NCI-H2081 (cell line): ENCODE measurements at places on chromosomes 2 and 18.

DNA sequence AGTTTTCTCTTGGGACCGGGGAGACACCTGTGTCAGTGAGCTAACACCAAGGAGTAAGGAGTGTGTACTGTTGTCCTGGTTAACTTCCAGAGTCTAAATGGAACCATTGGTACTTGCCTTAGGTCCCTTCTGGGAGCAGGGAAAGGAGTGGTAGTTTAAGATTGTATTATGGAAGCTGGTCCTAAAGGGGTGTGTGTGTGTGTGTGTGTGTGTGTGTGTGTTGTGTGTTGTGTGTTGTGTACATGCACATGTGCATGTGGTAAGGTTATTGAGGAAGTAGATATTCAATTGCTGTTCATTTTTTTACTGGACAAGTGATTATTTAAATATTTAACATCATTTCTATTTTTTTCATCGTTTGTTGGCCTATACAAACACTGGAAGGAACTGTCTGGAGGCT is 1.4 kb downstream of the APLF start:
- no peak for DNase-seq

DNA sequence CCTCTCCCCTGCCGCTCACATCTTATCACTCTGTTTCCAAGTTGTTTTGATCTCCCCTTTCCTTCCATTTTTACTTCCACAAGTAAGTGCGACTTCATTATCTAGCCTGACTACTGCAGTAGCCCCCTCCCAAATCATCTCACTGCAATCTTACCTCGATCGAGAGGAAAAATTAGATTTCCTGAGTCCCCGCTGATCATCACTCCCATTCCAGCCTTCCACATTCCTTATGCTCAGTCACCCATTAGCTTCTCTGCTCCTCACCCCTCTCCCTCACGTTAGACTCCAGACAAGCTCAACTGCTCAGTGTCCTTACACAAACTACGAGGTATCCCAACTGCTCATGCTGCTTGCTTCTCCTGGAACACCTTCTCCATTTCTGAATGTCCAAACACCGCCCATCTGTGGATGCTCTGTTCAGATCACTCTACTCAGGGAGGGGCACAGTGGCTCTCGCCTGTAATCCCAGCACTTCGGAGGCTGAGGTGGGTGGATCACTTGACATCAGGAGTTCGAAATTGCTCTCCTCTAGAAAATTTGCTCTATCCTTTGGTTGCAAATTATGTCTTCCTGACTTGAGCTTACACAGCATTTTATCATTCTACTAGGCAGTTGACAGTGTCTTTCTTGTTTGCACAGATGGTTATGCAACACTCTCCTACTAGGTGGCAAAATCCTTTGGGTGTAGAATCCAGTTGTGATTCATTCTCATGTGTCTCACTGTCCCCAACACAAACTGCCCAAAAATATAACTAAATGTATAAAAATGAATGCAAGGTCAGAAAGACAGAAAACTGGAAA is 96.5 kb downstream of the INO80D start:
- no peak for DNase-seq

DNA sequence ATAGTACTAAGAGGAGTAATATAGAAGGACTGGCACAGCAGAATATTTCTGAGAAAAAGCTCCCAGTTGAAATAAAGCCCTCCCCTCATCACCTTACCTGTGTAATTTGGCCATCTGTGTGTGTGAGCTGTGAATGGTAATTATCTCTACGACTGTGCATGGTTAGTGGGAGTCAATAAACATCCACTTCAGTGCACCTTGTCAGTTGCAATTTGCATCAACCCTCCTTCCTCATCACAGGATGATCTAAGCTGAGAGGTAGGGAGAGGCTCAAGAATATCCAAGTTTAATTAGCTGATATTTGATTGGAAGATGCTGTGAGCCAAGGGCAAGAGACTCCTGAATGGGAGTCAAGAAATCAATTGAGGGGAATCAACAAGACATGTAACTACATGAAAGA is 694.9 kb upstream of the KLHL29 start:
- DNase-seq = peak; percentile 72

GRCh38 chr2:108926561-108927380 is 62.2 kb downstream of the EDAR start:
- no peak for DNase-seq

DNA sequence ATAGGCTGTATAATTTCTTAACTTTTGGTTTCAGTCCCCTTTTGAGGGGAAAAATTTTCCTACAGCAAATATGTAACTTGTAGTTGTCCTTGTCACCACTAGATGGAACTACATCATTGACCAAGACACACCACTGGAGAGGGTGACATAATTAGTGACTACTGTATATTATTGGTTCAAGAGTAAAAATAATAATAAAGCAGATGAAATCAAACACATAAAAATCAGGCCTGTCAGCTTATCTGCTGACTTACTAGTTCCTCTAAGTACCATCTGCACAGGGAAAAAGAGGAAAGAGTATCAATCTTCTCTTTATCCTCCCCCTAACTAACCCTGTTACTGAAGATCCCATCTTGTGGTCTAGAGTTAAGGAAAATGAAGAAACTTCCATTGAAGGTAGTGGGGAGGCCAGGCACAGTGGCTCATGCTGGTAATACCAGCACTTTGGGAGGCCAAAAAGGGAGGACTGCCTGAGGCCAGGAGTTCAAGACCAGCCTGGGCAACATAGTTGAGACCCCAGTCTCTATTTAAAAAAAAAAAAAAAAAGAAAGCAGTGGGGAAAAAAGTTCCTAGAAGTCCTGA is 29.6 kb upstream of the ENOSF1 start:
- peak; percentile 47 for DNase-seq

DNA sequence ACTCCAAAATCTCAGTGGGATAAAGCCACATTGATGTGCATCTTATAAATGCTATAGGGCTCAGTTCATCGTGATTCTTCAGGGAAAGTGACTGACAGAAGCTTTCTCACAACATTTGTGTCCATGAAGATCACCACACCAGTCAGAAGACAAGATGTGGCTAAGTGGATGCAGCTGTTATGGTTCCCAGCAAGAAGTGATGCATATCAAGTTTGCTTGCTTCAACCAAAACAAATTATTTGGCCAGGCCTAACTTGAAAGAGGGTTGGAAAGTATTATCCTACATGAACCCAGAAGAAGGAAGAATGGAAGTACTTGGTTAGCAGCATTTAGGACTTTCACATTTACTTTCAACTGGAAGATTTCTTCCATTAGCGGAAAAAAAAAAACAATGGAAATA is 210.0 kb upstream of the ACVR2A start:
- no peak for DNase-seq

GRCh38 chr18:6868033-6868432 is 138.5 kb downstream of the ARHGAP28 start:
- DNase-seq = no peak

GRCh38 chr2:45409677-45410076 is 201.4 kb downstream of the SRBD1 start:
- DNase-seq = no peak

DNA sequence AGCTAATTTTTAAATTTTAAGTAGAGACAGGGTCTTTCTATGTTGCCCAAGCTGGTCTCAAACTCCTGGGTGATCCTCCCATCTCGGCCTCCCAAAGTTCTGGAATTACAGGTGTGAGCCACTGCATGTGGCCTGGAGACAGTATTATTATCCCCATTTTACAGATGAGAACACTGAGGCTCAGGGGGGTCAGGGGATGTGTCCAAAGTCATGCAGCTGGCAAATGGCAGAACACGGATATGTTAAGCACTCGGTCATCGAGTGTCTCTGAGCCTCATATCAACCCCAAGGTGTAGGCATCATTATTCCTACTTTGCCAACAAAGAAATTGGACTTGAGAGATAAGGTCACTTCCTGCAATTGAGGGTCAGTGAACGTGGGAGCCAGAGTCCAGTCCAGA is 12.6 kb downstream of the KCNK3 start:
- DNase-seq = no peak

- no peak for DNase-seq
Measured at GRCh38 chr2:82158150-82158549, 1853.6 kb upstream of the LRRTM1 start.

- no peak for DNase-seq
Measured at GRCh38 chr2:10426726-10427617, 21.2 kb downstream of the ODC1 start.

GRCh38 chr2:46257476-46257875 is 39.7 kb upstream of the EPAS1 start:
- DNase-seq = peak; percentile 77

GRCh38 chr18:38940863-38941531 is 1375.4 kb upstream of the CELF4 start:
- DNase-seq = peak; percentile 46

DNA sequence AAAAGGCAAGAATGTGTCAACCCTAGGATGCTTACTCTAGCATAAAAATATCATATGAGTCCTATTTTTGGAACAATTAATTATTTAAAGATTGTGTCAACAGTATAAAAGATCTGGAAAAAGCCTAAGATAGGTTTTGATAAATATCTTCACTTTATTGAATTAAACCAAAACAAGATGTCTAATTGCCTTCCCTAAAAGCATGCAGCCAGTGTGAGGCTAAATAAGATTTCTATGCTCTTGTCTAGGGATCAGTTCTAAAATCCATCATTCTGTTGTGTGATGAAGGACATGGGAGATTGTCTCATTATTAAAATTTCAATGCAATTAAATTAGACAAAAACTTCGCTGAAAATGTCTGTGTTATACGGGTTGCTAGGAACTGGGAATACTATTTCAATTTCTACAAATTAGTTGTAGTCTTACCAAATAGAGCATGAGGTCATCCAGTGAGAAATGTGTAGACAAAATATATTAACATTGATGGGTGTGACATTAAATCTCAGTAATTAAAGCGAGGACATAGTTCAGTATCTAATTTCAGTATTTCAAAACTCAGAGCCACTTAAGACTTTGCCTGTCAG is 535.6 kb upstream of the FSIP2 start:
- no peak for DNase-seq

DNA sequence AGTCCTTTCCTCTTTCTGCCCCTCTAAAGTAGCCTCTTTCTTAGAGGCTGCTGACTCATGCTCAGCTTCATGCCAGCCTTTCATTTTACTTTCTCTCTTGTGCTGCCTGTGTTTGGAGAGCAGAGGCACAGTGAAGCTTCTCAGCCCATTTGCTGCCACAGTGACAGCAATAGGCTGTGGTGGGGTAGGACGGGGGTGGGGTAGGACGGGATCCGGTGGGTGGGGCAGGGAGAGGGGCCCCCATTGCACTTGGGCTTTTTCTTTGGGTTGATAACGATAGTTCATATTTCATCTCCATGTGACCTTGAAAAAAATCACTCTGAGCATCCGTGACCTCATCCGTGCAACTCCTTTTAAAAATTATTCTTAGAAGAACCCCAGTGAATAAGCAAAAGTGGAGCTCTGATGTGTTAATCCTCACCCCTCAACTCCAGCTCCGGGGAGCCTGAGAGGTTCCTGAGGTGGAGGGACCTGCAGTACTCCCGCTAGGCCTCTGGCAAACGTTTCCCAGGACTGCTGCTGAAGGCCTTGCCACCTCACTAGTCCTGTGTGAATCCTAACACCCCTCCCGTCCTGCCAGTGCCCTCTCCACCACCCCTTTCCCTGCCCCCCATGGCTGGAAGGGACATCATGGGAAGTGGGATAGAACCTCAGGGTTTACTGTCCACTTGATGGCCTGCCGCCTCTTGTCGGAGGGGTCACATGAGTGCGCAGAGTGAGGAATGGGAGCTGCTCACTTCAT is 70.8 kb downstream of the INPP4A start:
- DNase-seq = no peak

DNA sequence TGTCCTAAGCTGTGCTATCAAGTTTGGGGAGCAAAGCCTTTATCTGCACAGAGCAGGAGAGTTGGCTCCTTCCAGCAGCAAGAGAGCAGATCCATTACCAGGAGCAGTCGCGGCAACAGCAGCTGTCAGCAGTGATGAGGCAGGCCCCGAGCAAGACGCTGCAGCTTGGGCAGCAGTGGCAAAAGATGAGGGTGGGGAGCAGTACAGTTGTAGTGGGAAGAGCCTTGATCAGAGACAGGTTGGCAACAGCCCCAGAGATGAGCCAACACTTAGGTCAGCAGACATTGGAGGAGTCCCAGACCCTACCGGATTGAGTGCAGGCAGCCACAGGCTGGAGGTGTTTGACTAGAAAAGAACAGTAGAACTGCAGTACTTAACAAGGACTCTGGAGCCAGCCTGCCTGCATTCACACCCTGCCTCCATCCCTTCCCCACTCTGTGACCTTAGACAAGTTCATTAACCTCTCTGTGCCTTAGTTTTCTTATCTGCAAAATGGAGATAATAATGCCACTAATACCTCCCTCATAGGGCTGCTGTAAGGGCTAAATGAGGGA is 117.1 kb upstream of the SERTAD2 start:
- no peak for DNase-seq

- no peak for DNase-seq
Measured at GRCh38 chr2:10460366-10460796, 12.3 kb upstream of the ODC1 start.

DNA sequence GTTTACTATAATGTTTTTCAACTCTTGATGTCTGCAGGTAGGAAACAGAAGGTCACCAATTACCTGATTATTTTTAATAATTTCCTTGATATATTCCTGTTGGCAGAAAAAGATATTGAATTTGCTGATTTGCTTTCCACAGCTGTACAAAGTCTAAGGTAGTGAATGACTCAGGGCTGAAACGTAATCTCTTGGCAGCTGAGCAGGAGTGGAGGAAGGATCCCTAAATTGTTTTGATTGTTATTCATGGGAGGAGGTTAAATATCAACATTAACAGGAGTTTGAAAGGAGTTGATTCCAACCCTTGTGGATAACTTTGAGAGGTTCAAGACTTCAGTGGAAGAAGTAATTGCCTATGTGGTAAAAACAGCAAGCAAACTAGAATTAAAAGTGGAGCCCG is 345.2 kb upstream of the SLC8A1 start:
- peak; percentile 47 for DNase-seq

DNA sequence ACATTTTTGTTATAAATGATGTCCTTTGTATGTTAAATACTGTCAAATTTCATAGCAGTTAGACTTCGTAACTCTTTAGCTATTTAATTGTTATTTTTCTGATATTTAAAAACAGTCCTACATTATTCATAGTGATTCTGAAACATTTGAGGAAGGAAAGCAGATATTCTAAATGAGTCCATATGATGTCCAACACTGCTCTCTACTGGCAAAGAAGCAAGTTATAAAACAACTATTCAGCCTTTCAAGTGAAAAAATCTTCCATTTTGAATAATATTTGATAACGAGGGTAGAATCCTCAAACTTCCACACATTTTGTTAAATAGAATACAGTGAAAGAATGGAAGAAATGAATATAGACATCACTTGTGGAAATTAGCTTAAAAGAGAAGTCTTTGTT is 220.8 kb downstream of the GULP1 start:
- peak; percentile 76 for DNase-seq

GRCh38 chr18:10094655-10095054 is 180.8 kb downstream of the VAPA start:
- DNase-seq = no peak

DNA sequence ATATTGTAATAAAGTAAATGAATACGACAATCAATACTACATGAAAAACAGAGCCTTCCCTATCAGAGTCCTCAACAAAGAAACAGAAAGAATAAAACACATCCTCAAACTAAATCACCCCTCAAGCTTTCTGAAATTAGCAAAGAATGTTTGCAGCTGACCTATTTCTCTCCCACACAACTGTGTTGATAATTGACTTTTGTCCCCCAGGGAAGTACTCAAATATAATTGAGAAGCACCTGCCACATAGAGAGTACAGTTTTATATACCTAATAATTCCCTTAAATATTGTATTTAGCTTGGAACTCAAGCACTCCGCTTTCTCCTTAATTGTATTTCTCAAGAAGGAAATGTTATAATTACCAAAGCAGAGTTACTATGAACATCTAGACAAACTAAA is 12.6 kb downstream of the CACNB4 start:
- no peak for DNase-seq
